ENCODE measurements at places on chromosomes 3 and 15.

DNA sequence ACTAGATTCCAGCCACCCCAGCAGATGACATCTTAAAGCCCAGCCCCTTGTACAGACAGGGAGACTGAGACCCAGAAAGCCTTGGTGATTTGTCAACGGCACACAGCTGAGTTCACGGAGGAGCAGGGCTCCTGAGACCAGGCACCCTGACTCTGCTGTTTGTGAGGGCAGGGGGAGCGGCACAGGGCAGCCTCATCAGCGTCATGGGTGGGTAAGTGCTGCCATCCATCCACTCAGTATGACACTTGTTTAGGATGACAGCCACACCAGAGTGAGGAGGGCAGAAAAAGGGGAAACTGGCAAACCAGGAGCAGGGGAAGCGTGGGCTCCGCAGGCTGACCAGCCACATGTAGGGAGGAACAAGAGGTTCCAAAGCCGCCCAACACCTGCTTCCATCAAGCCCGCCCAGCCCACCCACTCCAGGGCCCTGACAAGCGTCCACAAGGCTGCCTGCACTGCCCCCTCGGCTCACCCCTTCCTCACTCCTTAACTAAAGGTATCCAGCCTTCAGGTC, 19.9 kb downstream of the RBPMS2 start:
- no peak for DNase-seq

GRCh38 chr3:160444411-160444810, 5.2 kb downstream of the TRIM59 start:
- DNase-seq: no peak

DNA sequence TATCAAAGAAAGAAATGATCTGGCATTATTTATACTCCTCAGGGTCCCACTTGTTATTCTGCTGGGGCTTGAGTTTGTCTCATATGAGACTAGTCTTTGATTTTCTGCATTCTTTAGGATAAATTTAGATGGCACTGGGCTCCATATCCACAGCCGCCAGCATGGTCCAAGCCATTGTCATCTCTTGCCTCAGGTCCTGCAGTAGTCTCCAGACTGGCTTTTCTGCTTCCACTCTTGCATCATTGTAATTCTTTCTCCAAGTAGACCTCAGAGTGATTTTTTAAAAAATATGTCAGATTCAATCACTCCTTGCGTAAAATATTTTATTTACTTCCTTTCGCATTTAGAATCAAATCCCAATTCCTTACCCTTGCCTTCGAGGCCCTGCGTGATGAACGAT, 50.4 kb upstream of the ST3GAL6 start:
- no peak for DNase-seq

- no peak for DNase-seq
These were observed 81.4 kb upstream of the CRBN start for GRCh38 chr3:3260870-3261269.

GRCh38 chr3:68448510-68449383, 483.6 kb downstream of the TAFA4 start:
- DNase-seq: no peak

DNA sequence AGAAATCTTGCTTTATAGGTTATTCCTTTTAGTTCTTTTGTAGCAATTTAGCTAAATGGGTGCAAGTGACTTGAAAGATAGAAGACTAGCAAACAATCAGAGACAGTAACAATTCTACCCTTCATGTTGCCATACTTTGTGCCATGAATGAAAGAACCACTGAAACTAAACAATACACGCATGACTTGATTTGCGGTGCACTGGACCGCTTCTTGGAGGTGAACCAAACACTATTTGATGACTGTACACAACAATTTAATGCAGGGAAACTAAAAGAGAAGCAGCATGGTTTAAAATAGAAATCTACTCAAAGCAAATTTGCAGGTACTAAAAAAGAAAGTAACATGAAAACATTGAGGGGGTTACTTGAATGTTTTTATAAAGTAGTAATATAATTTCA, 331.0 kb upstream of the RARB start:
- DNase-seq: no peak

GRCh38 chr3:157238457-157238856, 78.5 kb upstream of the CCNL1 start:
- no peak for DNase-seq

- DNase-seq: no peak
These were observed 16.2 kb upstream of the GRM7 start for GRCh38 chr3:6844723-6845122.

- DNase-seq: no peak
These were observed 418.8 kb downstream of the OTOL1 start for GRCh38 chr3:161915418-161915750.

- DNase-seq: no peak
These were observed 312.0 kb downstream of the EPHB1 start for GRCh38 chr3:135107043-135107442.

DNA sequence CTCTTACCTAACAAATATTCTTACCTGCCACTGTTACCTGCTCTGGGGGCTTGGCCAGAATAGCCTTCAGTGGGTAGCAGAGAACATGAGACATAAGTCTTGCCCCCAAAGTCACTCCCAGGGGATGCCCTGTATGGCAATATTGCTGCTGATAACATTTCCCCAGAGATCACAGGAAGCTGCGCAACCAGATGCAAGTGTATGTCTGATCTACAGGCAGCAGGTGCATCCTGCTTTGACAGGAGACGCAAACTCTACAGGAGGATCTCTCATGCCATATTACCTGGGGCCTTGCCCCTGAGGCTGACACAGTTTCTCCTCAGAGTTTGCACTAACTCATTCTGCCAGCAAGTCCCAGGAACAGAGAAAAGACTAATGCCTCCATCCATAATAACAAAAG, 174.4 kb upstream of the LPP start:
- no peak for DNase-seq
